ENCODE measurements at places on chromosomes 2 and 18.

- no peaks in the 10 kb centered on the region for H3K4me1 ChIP-seq
- no peaks in the 10 kb centered on the region for H3K27me3 ChIP-seq
- DNase-seq = no peak
- no peaks in the 10 kb centered on the region for H3K36me3 ChIP-seq
- no peak overlapping the region for H3K27ac ChIP-seq
Observed at GRCh38 chr2:60482222-60482621, 71.2 kb downstream of the BCL11A start.

GRCh38 chr2:217277646-217278398, 418.0 kb upstream of the TNP1 start:
- H3K27ac ChIP-seq = no peak overlapping the region
- no peaks in the 10 kb centered on the region for H3K4me1 ChIP-seq
- H3K27me3 ChIP-seq = no peaks in the 10 kb centered on the region
- no peak overlapping the region for H3K4me3 ChIP-seq

GRCh38 chr2:160005908-160006307, 56.5 kb downstream of the PLA2R1 start:
- H3K4me1 ChIP-seq = no peaks in the 10 kb centered on the region
- no peaks in the 10 kb centered on the region for H3K36me3 ChIP-seq
- DNase-seq = no peak

- no peak overlapping the region for H3K4me3 ChIP-seq
- no peaks in the 10 kb centered on the region for H3K36me3 ChIP-seq
- DNase-seq = no peak
- H3K4me1 ChIP-seq = no peaks in the 10 kb centered on the region
- no peaks in the 10 kb centered on the region for H3K27me3 ChIP-seq
Observed at GRCh38 chr18:21484851-21485636, 115.5 kb downstream of the ESCO1 start.

GRCh38 chr2:96604104-96604503, 34.0 kb downstream of the KANSL3 start:
- DNase-seq = no peak
- no peaks in the 10 kb centered on the region for H3K27me3 ChIP-seq
- H3K4me1 ChIP-seq = no peaks in the 10 kb centered on the region
- no peak overlapping the region for H3K4me3 ChIP-seq

- no peak overlapping the region for H3K27ac ChIP-seq
- DNase-seq = no peak
- no peaks in the 10 kb centered on the region for H3K4me1 ChIP-seq
- H3K27me3 ChIP-seq = no peaks in the 10 kb centered on the region
- H3K4me3 ChIP-seq = no peak overlapping the region
- no peaks in the 10 kb centered on the region for H3K36me3 ChIP-seq
Observed at GRCh38 chr2:156455361-156455975, 19.3 kb downstream of the GPD2 start.
